ENCODE measurements at places on chromosomes 3 and 15.

GRCh38 chr3:50299929-50300680 is 900 bp upstream of the HYAL3 start:
- DNase-seq = no peak

- no peak for DNase-seq
Measured at GRCh38 chr15:84611631-84612030, 10.8 kb downstream of the ZSCAN2 start.

DNA sequence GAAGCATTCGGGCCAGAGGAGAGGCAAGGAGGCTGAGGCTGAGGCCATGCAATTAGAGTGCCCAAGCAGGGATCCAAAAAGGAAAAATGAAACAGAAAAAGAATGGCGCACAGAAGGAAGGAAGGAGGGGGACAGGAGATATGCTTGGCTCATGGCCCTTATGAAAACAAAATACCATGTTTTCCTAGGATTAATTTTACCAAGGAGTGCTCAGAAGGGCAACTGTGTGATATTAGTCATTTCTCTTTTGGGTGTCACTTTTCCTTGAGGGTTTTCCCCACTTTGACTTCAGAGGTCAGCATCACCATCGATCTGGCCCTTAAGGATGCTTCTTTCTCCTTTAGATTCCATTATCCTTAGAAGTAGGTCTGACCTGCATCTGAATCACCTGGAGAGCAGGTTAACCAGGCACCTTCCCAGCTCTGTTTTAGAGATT is 1.4 kb downstream of the PARP14 start:
- DNase-seq = no peak

DNA sequence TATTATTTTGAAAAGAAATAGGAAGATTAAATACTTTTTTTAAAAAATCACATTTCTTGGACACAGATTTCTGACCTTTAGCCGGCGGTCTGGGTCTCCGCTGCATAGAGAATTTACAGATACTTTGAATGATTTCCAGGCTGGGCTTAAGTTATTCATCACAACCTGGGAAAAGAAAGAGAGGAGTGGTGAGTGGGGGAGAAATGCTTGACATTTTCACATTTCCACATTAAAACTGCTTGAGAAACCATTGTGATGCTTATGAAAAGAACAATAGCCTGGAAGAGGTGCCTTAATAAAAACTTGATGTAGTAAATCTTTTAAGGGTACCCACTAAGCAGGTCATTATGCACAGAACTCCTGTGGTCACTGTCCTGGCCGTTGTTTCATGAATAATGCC is 166.8 kb upstream of the MRPL3 start:
- DNase-seq = no peak

DNA sequence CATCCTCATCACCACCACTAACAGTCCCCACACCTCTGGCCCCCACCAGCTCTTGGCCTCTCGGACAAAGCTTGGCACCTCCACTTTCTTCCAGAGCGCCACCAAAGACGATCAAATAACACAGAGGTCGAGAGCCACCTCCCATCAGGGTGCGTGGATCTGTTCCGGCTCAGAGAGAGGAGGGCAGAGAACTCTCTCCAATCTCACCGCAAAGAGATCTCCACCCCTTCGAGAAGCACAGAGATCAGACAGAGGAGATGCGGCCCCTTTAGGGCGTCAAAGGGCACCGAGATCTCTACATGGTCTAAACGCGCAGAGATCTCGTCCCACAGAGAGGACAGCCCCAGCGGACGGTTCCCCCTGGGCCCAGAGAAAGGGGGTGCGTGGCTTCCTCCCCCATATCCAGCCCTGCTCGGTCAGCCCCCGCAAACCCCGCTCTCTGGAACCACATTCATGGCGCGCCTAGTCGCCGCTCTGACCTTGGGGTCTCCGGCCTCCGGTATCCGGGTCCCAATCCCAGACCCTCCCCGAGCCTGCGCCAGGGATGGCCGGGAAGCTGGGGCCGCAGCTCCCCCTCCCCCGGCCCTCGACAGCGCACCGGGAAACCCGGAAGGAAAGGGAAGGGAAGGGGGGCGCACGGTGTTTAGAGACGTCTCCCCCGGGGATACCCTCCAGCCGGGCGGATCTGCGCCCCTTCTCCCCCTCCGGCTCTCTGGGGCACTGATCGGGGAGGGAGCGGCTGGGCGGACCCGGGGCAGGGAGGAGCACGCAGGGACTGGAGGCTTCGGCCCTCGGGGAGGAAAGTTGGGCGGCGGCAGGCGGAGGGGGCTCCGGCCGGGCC is 608 bp downstream of the SCN5A start:
- no peak for DNase-seq

GRCh38 chr15:40217166-40217824 is 21.6 kb upstream of the PAK6 start:
- DNase-seq = no peak

GRCh38 chr15:31344823-31345605 is 18.4 kb downstream of the KLF13 start:
- DNase-seq = no peak

DNA sequence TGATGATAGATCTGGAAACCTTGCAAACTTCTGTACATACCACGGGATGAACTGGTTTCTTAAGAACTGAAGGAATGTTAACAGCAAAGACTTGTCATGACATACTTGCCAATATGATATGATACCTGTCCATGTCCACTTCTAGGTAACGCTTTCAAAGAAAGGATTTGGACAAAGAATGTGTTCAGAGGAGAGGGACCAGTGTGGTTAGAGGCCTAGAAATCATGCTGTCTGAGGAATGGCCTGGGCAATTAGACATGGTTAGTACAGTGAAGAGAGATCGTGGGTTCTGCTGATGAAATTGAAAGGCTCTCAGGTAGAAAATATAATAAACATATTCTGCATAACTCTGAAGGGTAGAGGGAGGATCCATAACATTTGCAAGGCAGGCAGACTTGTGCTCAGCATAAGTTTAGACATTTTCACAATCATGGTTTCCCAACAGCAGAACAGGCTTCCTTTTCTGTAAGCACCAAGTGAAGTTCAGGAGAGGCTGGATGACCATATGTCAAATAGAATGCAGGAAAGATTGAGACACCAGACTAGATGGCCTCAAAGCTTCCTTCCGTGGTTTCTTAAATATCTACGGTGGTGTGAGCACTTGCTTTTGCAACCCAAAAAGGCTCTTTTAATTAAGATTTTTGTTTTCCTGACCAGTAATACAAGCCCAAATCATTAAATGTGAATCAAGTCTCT is 39.9 kb downstream of the TGFBR2 start:
- DNase-seq = no peak

- DNase-seq = no peak
Measured at GRCh38 chr15:91974321-91974720, 120.8 kb downstream of the SLCO3A1 start.

DNA sequence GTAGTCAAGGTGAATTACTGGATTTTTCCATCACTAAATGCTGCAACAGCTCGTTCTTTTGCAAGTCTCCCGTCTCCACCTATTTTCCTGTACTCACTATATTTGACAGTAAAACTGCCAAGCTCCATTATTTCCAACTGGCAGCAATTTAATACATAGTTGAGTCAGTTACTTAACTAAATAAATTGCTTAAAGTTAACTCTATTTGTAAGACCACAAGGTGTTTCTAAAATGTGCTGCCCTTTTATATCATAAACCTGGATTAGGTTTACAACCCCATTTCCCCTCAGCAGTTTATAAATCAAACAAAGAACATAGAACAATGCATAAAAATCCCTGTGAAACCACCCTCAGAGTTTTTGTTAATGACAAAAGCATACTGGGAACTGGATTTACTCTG is 211.4 kb upstream of the DPH6 start:
- no peak for DNase-seq

DNA sequence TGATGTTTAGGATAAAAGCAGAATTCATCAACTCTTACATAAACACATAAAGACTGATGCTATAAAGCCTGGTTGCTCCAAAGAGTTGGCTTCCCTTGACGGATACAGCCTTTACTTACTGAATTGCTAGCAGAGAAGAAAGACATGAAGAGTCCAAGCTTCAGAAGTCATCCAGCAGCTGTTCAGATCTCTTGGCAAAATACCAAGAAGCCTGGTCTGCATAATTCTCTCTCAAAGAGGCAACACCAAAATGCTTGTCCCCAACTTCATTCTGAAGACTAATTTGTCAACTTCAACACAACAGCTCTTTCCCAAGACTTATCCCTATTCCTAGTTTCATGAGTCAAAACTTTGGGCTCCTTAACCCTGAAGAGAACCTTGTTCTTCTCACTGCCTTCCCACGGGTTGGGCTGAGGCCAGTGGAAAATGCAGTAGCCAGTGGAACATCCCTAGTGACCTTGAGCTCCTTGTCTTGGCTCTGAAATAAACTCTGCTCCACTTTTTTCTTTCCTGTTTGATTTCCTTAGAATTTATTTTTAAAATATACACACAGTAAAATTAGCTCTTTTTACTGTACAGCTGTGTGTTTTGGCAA is 119.2 kb upstream of the THBS1 start:
- no peak for DNase-seq

DNA sequence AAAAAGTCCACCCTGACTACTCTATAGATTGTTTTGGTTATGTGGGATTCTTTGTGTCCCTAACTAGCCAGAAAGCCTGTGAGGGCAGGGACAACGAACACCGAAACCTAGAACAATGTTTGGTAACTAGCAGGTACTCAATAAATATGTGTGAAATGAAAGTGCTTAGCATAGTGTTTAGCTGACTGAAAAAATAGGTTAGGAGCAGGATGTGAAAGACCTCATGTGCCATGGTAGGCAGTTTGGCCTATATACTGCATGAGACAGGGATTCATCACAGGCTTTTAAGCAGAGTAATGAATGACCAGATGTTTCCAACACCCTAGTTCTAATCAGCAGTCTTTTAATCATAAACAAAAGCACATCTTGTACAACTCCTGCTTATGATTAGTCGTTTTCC is 64.2 kb downstream of the MYO5A start:
- no peak for DNase-seq

DNA sequence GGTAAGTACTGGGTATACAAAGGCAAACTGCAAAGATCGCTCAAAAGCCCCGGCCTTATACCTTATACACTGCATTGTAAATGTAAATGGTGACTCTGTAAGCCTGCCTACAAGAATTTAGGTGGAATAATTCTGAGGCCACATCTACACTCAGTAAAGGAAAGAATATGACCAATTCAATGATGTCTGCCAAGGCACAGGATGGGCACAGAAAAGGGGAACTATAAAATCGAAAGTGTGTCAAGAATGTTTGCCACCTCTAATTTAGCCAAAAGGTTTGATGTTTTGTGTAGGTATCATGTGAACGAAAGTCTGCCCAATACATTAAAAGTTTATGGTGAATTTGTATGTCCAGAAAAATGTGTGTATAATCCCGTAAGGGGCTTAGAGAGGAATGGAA is 96.1 kb downstream of the FOXP1 start:
- DNase-seq = no peak

GRCh38 chr3:32961189-32961715 is 9.8 kb downstream of the CCR4 start:
- no peak for DNase-seq

DNA sequence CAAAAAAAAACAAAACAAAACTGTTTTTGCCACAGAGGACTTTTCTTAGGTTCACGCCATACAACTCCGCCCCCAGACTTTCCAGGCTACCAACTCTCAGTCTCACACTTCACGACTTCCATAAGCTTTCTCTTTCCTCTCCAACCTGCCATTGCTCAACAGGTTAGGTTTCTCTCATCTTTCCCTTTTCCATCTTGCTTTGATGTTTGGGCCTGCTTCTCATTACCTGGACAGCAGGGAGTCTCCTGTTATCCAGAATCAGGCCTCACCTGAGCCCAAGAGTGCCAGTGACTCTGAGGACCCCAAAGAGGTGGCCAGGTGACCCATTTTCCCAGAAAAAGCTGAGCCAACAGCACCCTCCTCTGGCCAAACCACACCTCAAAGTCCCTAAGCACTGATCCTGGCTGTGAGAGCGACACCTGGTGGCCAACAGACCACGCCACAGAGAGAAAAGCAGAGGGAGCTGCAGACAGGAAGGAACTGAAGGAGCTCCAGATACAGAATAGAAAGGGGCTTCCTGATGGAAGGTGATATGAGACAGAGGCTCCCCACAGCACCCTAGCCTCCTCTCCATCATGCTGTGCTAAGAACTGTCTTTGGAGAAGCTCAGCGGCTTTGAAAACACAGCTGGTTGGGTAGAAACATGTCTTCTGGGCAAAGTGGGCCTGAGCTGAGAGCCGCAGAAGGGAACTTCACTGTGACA is 4.0 kb downstream of the CCDC51 start:
- peak; percentile 72 for DNase-seq

DNA sequence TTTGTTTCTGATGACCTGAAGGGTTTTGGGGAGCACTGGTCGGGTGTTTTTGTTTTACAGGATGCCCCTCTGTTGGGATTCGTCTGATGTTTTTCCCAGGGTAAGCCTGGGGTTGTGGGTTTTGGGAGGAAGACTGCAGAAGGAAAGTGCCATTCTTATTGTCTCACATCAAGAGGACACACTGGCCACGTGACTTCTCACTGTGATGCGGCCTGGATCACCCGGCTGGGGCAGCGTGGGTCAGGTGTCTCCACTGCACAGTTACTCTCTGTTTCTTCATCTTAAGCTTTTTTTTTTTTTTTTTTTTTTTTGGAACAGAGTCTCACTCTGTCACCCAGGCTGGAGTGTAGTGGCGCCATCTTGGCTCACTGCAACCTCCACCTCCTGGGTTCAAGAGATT is 120.5 kb downstream of the TMEM266 start:
- DNase-seq = no peak

DNA sequence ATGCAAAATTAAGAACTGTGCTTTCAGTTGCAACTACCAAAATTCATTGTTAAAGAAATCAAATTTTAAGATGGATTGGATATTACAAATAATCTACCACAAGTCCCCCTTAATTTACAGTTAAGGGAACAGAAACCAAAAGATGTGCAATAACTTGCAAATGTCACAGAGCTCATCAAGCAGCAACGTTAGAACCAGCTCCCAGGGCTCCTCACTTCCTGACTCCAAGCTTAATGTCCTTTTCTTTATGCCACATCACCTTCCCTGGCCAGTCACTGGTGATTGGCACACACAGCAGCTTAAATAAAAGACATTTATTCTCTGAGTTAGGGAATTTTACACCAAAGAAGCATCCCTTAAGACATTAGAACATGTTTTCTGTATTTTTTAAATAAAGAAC is 159.7 kb downstream of the RSL24D1 start:
- DNase-seq = no peak

GRCh38 chr3:177193688-177194268 is 3.5 kb downstream of the TBL1XR1 start:
- no peak for DNase-seq

DNA sequence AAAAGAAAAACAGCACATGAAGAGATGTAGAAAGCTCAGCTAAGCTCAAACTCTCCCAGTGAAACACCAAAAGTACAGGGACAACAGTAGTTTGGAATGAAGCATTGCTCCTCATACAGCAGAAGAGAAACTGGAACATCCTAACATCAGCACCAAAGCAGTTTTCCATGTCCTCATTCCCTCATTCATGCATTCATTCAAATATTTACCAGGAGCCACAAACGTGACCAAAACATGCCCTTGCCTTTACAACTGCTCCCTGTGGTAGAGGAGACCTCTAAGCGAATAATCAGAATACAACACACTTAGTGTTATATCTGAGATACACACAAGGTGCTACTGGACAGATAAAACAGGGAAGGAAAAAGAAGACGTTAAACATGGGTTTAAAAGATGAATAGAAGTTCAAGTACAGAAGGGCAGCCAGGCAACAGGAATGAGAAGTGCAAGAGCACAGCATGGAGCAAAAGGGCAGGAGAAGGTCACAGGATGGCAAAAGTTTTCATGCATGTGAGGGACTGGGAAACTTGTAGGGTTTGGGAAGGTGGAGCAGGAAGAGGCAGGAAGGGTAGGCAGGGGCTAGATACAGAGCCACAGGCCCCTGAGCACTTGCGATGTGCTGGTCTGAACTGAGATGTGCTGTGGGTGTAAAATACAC is 58.5 kb upstream of the LMCD1 start:
- no peak for DNase-seq

- DNase-seq = no peak
Measured at GRCh38 chr3:21665444-21666100, 85.4 kb downstream of the ZNF385D start.

All from stimulated activated CD4-positive, alpha-beta T cell treated with anti-CD3 and anti-CD28 coated beads, Interleukin-1b, Interleukin-23, amount 100 ng/mL, for 1 hour (primary cell).